ENCODE measurements at places on chromosomes 11 and 22.

GRCh38 chr22:17792854-17793434 lies 18.7 kb upstream of the BID start:
- no peak for DNase-seq

GRCh38 chr11:35868491-35868890 lies 75.4 kb upstream of the LDLRAD3 start:
- no peak for DNase-seq

DNA sequence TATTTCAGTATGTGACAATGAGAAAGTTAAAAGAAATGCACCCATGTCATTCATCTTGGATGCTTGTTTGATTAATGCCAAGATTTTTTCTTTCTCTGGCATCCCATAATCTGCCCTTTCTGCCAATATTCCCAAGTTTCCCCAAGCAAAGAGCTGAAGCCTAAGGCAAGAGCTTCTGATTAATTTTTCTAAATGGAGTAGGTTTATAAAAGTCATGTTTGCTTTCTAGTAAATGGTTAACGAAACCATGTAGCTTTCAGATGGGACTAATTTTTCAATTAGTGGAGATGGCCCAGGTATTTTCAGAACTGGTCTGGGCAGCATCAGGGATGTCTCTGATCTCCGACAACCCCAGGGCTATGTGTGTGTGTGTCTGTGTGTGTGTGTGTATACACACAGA lies 55.3 kb downstream of the LRRC4C start:
- DNase-seq, result no peak

DNA sequence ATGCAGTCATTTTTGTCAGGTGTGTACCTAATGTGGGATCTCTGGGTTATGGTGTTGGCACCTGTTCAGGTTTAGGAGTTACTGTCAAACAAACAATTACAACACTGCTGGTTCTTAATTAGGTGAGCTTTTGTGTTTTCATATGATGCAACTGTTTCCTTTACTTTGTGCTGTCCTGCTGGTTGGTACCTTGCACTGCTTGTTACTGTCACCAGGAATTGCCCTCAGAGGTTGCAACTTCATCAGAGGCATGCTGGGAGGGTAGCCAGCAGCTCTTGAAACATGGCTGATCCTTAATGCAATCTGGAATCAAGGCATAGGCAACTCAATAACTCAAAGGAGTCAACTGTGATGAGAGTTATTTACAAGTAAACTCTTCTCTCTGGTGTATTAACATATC lies 400.3 kb downstream of the MIAT start:
- DNase-seq, result no peak

- DNase-seq, result no peak
These were observed 43.1 kb upstream of the DEUP1 start for GRCh38 chr11:93287434-93287833.

DNA sequence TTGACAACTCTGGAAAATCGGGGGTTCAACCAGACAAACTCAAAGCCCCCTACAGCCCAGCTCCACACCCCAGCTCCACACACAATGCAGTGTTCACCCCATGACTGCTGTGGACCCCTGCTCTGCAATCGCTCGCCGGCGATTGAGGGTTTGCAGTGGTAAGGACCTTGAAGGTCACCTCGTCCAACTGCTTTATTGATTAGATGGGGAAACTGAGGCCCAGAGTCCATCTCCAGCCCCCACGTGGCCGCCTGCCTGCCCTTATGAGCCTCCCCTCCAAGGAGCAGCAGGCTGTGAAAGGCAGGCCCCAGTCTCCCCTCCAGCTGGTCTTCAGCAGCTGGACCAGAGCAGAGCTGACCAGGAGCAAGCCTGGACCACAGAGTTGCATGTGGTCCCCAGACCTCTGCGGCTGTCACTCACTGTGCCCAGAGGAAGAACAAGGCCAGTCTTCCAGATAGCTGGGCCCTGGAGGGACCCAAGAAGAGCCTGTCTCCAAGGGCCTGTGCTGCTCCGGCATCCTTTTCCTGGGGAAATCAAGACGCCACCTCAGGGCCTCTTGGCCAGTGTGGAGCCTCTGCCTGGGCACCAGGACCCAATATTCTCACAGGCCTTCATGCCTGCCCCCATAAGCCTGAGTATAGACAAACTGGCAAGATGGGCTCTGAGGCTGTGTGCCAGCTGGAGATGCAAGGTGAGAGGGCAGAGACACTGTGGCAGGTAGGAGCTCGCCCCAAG lies 8.8 kb upstream of the LINC01488 start:
- no peak for DNase-seq

- DNase-seq, result no peak
These were observed 24.5 kb downstream of the TMEM184B start for GRCh38 chr22:38248280-38248679.

DNA sequence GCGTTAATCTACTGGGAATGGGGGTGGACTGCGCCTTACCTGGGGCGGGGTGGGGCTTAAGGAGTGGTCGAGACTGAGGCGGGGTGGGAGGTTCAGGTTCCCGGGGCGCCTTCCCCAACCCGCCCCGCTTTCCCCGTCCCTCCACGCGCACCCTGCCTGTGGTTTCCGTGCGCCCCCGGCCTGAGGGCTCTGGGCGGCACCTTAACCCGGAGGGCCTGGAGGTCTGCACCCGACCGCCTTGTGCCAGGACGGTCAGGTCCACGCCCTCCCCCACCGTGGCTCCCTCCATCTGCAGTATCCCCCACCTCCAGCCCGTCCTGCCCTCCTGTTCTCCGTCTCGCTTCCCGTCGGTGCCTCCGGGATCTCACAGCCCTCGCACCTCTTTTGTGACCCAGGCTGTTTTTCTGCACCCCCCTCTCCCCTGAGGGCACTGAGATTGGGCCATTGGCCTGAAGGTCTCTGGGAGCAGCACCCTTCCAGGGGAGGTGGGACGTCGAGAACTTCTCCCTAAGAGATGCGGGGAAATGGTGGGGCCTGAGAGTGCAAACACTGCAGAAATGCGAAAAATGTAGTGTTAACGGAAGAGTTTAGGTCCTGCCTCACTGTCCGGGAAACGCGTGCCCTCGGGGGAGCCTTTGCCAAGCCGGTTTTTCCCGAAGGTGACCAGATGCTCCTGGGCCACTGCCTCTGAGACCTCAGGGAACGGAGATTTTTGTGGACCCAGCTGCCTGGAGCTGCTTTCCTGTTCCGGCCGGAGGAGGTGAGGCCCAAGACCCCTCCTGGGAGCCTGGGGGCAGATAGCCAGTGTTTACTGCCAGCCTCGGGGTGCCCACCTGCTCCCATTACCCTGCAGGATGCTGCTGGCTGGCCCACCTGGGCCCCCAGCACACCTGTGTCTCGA lies 1.2 kb upstream of the ASCL2 start:
- no peak for DNase-seq

DNA sequence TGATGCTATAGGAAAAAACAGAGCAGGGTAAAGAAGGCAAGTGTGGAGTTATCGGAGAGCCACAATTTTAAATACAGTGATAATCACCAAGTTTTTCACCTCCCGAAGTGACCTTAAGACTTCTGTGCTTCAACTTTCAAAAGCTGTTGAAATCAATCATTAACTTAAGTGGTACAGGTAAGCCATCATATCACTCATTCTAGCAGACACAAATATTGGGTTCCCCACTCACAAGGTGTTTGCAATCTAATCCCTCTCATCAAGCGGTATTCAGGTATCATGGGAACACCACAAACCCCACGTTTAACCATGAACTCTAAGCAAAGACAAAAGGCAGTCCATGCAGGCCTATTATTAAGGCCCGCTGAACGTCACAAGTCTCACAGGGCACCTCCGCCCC lies 26.8 kb downstream of the LARGE1 start:
- DNase-seq, result no peak

DNA sequence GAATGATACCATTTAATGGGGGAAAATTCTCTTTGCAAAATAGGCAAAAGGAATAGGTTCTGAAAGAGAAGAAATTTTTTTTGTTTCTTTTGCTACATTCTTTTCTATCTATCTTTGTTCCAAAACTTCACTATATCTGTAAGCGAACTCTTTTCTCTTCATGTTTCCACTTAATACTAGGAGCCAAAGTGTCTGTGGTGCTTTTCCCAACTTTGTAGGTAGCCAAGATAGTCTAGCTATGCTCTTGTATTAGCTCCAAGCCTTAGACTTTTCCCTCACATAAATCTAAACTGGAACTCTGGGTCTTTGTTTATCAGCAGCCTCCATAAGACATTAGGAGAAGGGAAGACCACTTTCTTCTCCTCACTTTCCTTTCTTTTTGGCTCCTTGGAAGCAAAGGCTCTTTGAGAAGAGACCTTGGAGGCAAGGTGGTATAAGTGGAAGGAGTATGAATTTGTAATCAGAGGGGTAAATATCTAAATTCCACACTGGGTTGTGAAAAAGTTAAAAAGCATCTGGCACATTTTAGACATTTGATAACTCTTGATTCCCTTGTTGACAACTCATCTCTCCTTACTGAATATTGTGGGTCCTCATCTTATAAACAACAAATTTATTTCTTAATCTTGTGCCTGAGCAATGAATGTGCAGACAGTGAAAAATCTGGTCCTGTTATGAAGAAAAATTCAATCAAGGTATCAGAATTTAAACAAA lies 130.0 kb downstream of the EHF start:
- DNase-seq, result no peak

GRCh38 chr11:79488286-79488685 lies 47.5 kb upstream of the TENM4 start:
- no peak for DNase-seq

DNA sequence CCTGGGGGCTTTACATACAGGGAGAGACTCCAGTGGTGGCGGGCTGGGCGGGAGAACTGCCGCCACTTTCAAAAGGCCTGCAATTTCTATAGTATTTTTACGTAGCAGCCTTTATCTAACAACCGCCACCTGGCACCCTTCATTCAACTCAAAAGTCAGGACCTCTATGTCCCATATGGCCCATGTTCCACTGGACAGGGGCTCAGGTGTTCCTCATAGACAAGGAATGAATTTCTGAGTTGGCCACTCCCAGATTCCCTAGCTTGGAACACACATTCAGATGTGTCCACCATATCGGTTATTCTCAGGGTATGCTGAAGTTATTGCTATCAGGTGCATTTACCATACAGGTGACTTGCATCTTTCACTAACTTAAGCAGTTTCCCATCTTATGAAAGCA lies 29.9 kb downstream of the RNF169 start:
- no peak for DNase-seq

GRCh38 chr22:40443732-40444131 lies 73.3 kb downstream of the SGSM3 start:
- DNase-seq, result no peak

- DNase-seq, result no peak
These were observed 49.9 kb downstream of the TRAF6 start for GRCh38 chr11:36460220-36460619.

GRCh38 chr11:80487952-80488351 lies 1047.1 kb upstream of the TENM4 start:
- DNase-seq, result no peak

DNA sequence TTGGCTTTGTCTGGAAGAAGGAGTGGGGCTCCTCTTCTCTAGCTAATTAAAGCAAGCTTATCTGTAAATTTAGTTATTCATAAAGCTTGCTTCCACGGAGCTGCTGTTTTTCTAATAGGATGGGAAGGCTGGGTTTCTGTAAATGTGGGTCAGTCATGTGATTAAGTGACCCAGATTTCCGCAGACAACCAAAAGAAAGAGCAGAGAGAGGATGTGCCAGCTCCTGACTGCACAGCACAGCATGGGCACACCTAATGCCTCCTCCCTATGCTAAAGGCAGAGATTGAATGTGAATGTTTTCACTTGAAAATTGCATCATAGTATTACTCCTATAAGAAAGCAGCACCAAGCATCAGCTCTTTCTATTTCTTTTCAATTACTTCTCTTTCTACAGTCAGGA lies 160.2 kb downstream of the FAT3 start:
- no peak for DNase-seq

All from stimulated activated CD8-positive, alpha-beta memory T cell treated with anti-CD3 and anti-CD28 coated beads, Interleukin-15, amount 100 ng/mL, for 24 hours (primary cell).